ENCODE measurements at places on chromosomes 11 and 22.
A peak's percentile ranks its signal among the peaks of the same experiment; 100 is the strongest.

DNA sequence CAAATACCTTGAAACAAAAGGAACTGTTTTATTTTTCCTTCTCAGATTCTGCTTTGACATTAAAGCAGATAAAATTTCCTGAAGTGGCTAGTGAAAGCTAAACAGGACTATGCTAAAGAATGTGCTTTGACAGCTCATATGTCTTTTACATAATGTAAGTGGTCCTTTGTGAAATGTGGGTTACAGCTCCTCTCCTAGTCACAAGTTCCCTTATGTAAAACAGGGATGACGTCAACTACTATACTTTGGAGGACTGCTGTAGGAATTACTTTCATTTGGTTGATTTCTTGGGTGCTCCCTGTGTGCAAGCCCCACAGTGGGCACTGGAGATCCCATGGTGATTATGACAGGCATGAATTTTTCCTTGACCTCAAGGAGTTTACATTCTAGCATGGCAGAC, 216.6 kb upstream of the NARS2 start:
- no peak for DNase-seq

DNA sequence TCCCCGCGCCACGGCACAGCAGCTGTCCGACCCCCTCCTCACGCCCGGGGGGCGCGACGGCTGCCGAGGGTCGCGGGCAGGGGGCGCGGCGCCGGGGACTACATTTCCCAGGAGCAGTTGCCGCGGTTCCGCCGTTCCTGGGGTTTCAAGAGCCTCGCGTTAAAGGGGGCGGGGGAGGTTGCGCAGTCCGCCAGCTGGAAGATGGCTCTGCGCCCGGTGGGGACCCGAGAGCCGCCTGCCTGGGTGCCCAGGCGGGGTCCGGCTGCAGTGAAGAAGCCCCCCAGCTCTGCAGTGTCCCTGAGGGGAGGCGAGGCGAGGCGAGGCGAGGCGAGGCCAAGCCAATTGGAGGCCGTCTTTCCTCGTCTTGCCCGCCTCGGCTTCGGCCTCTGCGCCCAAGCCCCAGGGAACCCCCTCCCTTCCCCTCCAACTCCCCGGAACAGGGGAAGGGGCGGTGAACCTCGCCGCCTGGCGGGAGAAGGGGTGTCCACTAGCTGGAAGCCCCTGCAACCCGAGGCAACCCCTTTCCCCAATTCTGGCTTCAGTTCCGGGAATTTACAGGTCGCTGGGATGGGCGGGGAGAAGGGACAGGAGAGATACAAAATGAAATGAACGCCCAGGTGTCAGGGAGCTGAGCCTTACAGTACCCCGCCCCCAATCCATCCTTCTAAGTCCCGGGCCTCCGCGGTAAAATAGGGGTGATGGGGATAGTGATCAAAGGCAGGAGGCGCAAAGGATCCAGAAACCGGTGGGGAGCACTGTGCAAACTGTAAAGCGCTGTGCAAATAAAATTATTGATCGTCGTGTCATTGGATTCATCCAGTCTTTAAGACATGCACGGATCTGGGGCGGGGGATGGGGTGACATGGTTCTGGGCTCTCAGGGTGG, 5.2 kb upstream of the GCAT start:
- DNase-seq: peak; percentile 77

- DNase-seq: no peak
Observed at GRCh38 chr22:22927196-22927887, 39.7 kb downstream of the IGLL5 start.

GRCh38 chr11:17343907-17344306, 7.7 kb upstream of the NCR3LG1 start:
- no peak for DNase-seq

GRCh38 chr11:10265936-10266335, 28.1 kb downstream of the SBF2 start:
- DNase-seq: no peak

GRCh38 chr11:12603143-12604088, 70.8 kb upstream of the TEAD1 start:
- DNase-seq: no peak

DNA sequence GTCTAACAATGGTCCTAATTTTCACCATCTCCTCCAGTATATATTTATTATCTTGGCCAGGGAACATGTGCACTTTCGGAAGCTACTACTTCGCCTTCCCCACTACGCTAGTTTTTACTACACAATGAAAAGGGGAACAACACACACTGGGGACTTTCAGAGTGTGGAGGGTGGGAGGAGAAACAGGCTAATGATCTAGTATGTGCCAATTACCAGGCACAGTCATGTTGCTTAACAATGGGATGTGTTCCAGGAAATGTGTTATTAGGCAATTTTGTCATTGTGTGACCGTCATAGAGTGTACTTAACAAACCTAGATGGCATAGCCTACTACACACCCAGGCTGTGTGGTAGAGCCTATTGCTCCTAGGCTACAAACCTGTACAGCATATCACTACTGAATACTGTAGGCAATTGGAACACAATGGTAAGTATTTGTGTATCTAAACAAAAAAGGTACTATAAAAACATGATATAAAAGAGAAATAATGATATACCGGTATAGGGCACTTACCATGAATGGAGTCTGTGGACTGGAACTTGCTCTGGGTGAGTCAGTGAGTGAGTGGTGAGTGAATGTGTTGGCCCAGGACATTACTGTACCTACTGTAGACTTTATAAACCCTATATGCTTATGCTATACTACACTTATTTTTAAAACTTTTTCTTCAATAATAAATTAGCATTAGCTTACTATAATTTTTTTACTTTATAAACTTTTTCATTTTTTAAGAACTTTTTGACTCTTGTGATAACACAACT, 20.1 kb upstream of the CUL5 start:
- peak; percentile 2 for DNase-seq

DNA sequence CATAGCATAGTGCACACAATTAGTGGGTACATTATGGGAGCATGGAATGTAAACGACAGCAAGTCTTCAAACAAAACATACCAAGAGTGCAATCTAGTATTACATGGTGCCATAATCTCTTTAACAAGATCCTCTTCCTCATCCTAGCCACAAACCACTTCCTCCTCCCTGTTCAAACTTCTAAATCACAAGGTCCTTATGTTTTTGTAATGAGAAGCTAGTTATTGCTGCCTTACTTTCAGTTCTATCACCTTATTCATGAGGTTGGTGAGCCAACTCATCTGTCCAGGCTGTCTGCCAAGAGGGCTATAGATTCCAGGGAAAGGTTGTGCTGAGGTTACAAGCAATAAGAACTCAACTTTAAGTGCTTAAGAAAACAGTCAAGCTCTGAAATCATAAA, 195.4 kb upstream of the ARHGAP20 start:
- no peak for DNase-seq

GRCh38 chr11:64787526-64788320, 9.4 kb upstream of the SF1 start:
- DNase-seq: peak; percentile 65

DNA sequence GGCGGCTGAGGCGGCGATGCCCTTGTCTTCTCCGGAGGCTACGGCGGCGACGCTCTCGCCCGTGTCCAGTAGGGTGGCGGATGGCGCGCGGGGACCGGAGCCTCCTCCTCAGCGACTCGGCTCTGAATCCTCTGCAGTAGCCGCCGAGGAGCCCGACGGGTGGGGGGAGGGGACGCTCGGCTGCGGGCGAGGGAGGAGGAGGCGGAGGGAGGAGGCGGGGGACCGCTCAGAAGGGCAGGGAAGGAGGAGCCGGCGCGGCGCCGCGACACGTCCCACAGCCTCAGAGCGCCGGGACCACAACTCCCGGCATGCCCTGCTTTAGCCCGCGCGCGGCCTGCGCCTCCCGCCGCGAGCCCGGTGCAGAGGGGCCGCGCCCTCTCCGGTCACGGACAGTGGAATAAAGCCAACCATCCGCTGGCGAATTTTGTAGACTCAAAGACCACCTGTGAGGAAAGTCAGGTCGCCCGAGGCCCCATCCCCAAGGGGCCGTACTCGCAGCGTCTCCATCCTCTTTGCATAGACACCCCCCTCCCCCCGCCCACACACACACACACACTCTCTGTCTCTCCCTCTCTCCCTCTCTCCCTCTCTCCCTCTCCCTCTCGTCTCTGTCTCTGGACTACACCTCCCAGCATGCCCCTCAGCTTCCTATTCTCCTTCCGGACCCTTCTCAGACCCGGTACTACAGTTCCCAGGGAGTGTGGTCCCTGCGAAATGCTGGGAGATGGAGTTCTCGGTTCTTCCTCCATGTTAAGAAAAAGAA, at the start of gene FAM168A:
Gene FAM168A, minus strand, starts transcription at position 157 of the 763 bp plus-strand sequence. CDS start 129,638 bp downstream, outside the sequence.
- peak; percentile 99 for DNase-seq

GRCh38 chr11:118194835-118195627, 18.6 kb upstream of the SCN2B start:
- peak; percentile 77 for DNase-seq

DNA sequence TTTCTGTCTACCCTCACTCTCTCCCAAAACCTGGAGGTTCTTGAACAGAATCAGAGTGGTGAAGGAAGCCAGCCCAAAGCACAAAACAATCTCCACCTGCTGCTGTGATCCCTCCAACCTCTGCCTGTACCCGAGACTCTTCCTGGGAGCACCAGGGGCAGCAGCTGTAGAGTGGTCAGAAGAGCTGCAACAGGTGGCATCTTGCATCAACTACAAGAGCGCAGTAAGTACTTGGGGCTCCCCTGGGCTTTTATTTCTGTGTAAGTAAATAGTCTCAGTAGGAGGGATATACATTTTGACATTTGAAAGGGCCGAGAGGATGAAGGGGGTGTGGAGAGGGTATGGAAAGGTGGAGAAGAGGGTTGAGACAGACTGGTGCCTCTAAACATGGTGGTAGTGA, 8.3 kb upstream of the UBQLNL start:
- DNase-seq: no peak

DNA sequence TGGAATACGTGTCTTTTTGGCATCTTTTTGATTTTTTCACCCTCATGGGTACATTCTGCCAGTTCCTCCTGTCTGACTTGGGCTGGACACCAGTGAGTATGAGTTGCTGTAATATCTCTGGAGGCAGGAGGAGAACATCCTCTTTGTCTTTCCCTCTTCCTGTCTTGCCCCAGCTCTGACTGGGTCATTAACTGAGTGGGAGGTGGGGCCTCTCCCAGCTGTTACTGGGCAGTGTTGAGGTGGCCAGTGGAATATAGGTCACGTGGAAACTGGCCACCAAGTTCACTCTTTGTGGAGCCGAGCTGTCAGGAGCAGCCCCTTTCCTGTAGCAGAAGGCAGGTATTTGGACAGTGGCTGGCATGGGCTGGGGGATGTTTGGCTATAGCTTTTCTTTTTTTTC, 2.2 kb downstream of the GLB1L2 start:
- no peak for DNase-seq

Measured in muscle of back (tissue), 13 donors.